ENCODE measurements at places on chromosomes 3 and 15.

DNA sequence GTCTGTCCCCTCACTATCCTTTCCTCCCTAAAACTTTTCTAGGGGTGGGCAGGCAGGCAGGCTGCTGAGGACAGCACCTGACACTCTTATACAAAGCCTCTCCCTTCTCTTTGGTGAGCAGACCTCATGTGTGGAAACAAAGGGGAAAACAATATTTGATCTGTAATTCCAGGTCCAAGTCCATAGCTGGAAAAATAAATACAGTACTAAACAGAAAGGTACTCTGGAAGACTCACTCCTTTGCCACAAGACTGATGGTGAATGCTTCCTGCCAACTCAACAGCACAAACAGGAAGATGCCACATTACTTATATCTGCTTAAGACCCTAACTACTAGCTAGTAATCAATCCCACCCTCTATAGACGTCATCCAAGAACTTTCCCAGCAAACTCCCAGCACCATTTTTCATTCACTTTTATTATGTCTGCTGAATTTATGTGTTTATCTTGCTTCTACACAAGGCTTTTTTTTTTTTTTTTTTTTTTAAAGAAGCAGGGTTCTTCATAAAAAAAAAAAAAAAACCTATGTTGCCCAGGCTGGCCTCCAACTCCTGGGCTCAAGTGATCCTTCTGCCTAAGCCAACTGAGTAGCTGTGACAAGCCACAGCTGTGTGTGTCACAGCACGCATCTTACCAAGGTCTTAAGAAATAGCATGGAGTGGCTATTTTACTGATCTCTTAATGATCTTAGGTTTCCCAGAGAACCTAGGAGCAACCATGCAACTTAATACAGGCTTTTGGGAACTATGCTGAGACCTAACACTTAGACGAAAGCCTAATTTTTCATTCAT is 44.2 kb upstream of the CSPG5 start:
- DNase-seq = no peak

GRCh38 chr3:110016235-110016815 is 679.0 kb upstream of the DPPA4 start:
- no peak for DNase-seq

DNA sequence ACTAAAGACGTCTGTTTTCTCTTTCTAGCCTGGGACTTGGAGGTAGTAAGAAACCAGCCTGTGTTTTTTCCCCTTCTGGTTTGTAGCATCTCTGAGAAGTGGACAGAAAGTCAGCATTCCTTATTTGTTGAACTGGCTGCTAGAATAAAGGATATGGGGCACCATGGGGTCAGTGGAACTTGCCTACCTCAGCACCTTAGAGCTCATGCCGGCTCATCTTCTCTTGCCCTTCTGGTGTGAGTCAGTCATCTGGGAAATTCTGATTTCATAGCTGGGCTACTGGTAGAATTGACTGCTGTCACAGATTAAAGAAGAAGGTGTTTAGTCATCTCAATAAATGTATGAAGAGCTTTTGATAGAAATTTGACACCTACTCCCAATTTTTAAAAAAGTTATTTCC is 202.7 kb upstream of the TOPAZ1 start:
- no peak for DNase-seq

GRCh38 chr15:75199357-75199940 is 2.2 kb upstream of the C15orf39 start:
- no peak for DNase-seq

DNA sequence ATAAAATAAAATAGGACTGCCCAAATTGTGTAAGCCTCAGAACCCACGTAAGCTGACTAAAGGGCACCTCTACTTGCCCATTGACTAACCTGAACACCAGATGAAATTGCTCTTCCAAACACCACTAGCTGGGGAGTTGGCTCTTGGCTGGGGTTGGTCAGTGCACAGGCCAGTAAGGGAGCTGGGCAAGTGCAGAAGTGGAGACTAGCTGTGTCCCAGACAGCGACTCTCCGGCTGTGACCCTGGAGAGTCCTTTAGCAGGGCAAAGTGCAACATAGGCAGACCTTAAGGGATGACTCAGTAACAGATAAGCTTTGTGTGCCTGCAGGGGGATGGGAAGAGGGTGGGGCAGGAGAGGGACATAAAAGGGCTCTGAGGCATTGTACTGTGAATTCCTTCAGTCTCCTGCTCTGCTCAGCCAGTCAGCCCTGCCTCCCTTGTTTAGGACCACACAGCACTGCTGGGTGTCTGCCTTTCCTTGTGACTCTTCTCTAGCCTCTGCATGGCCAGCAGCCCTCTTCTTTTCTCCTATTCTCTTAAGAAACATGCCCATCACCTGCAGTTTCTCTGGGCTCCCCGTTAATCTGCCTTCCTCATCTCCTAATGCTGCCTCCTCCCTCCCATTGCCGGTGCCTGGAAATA is 13.2 kb downstream of the NR1I2 start:
- peak; percentile 87 for DNase-seq

DNA sequence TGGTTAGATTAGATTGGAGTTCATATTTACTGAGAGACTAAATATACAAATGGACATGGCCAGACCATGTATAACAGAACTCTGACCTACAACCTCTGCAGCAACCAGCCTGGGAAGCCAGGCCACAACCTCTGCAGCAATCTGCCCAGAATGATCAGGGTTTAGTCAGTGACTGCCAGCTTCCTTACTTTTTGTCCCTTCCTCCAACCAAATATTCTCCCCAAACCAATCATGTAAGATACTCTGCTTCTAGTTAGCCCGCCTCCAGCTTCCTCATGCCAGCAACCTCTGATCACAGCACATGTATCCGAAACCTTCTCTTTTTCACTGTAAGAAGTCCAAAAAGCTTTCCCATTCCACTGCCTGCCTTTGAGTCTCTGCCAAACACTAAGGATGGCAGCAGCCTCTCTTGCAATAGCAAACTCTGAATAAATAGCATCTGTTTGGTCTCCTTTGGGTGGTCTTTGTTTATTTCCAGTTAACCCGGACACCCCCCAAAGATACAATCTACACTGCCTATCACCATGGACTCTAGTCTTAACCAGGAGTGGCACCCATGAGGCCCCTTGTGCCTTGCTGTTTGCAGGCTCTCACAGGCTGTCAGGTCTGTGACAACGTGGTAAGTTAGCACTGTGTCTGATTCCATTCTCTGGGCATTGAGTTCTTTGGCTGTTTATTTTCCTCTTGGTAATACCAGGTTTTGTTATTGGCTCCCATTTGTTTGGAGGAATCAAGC is 102.2 kb downstream of the ERC2 start:
- DNase-seq = no peak

DNA sequence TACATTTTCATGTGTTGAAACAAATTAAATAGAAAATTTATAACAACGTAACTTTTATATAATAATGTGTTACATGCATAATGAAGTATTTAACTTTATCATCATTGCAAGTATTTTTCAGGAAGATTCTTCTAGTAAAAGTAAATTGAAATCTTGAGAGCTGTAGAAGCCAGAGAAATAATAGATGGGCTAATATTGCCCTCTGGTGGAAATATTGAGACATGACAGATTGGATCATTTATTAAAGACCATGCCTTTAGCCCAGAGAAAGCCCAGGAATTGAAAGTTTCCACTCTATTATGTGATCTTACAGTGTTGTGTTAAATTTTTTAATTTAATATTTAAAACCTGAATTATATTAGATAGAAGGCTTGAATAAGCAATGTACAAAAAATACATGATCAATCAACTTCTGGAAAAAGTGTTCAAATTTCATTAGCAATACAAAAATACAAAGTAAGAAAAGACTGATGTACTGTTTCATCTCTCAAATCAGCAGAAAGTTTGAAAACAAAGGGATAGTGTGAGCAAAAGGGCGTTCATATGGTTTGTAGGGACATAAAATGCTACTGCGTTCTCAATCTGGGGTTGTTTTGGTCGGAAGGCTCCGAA is 52.7 kb upstream of the SPTSSB start:
- peak; percentile 31 for DNase-seq

GRCh38 chr15:51328926-51329325 is 9.5 kb downstream of the CYP19A1 start:
- DNase-seq = no peak

GRCh38 chr3:4061195-4061594 is 242.0 kb upstream of the SETMAR start:
- DNase-seq = no peak

- no peak for DNase-seq
Observed at GRCh38 chr3:52229656-52230055, 4.2 kb upstream of the TLR9 start.

GRCh38 chr3:74469151-74469550 is 145.3 kb downstream of the CNTN3 start:
- no peak for DNase-seq

- DNase-seq = no peak
Observed at GRCh38 chr3:22175947-22176346, 424.9 kb upstream of the ZNF385D start.

- no peak for DNase-seq
Observed at GRCh38 chr15:63990454-63990853, 55.8 kb downstream of the DAPK2 start.

- DNase-seq = no peak
Observed at GRCh38 chr3:102156426-102156825, 278.4 kb upstream of the ZPLD1 start.

- DNase-seq = no peak
Observed at GRCh38 chr15:47505712-47506328, 211.5 kb upstream of the SEMA6D start.

DNA sequence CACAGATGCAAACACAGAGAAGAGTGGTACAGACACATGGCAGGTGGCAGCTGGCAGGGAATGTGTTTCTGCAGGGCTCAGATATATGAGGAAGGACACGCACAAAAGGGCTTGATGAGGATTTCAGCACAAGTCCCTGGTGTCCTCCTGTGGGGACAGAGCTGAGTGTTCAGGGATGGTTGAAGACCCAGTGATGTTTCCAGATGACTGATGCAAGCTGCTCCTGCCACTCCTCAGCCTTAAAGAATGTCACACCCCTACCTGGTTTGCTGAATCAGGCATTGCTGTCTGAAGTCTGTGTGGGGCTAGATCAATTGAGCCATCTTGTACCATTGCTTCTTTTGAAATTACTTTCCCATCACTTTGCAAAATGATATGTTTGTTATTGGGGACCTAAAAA is 40.2 kb downstream of the TNFAIP8L3 start:
- DNase-seq = no peak

GRCh38 chr3:67685499-67685898 is 31.1 kb upstream of the SUCLG2 start:
- no peak for DNase-seq

DNA sequence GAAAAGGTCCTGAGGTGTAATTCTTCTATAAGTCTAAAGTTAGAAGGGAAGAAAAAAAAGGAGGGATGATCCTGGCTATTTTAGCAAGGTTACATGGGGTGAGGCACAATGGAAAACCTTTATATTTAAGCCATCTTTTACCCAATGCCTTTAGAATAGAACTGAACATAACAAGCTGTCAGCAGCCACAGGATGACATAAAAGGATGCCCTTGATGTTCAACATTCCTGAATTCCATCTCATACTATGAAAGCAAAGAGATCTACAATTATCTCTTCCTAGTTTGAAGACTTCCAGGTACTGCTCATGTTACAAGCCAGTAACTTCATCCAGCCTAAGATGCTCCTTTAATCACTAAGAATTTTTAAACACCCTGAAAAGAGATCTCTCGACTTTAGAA is 26.9 kb downstream of the NEK10 start:
- no peak for DNase-seq

GRCh38 chr15:26635105-26635504 is 137.8 kb downstream of the GABRB3 start:
- no peak for DNase-seq

GRCh38 chr3:187210545-187211327 is 13.4 kb downstream of the RTP1 start:
- DNase-seq = peak; percentile 58

GRCh38 chr15:92078270-92078669 is 224.8 kb downstream of the SLCO3A1 start:
- DNase-seq = no peak

DNA sequence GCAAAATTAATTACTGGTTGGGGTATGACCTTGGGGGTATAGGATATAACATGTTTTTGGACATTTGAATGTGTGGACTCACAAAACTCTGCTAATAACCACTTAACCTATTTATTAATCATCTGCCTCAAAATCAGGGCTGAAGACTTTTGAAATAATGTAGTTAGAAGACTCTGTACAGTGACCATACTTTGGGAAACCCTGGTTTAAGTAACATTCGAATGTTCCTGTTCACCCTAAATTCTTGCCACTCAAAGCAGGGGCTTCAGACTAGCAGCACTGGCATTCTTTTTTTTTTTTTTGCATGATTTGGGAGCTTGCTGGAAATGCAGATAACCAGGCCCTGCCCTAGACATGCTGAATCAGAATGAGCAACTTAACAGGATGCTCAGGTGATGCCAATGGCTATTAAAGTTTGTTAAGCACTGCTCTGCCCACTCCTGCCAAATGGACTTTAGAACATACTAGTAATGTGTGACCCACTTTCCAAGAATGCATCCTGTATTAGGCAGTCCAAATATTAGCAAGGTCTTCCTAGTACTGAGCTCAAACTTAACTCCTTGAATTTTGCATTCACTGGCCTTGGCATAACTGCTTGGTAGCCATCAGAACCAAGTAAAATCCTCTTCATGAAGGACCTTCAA is 12.7 kb upstream of the ST3GAL6 start:
- no peak for DNase-seq

- no peak for DNase-seq
Observed at GRCh38 chr3:107221856-107222255, 155.4 kb upstream of the CCDC54 start.

Measured in neural progenitor cell (in vitro differentiated cells).